Activated T-cell treated with anti-CD3 and anti-CD28 coated beads, Interleukin-2, amount 50 U/mL, for 72 hours (primary cell): ENCODE measurements at places on chromosomes 2 and 18. TPM values are rescaled to one million over a fixed set of nuclear protein-coding genes. Genes with fewer than 3 reads are reported as not detected.

- no peak for DNase-seq
These were observed 48.6 kb downstream of the RNU4ATAC start for GRCh38 chr2:121579309-121579708.

DNA sequence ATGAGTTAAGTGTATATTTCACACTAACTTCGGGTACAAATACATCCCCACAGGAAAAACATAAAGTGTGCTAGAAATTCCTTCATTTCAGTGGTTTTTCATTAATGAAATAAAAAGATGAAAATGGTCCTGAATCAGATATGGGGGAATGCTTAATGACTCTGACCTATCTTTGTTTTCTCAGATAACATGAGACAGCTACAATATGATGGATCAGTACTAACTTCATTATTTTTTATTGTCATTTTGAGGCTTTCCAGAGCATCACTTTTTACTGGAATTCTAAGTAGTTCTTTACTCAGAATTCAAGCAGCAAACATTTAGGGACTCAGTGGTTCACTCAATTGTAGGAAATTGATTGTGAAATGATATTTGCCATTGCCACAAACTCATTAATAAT is 2.8 kb downstream of the SYT4 start:
- DNase-seq = no peak

- DNase-seq = no peak
These were observed 2035.3 kb upstream of the CELF4 start for GRCh38 chr18:39600894-39601293.

DNA sequence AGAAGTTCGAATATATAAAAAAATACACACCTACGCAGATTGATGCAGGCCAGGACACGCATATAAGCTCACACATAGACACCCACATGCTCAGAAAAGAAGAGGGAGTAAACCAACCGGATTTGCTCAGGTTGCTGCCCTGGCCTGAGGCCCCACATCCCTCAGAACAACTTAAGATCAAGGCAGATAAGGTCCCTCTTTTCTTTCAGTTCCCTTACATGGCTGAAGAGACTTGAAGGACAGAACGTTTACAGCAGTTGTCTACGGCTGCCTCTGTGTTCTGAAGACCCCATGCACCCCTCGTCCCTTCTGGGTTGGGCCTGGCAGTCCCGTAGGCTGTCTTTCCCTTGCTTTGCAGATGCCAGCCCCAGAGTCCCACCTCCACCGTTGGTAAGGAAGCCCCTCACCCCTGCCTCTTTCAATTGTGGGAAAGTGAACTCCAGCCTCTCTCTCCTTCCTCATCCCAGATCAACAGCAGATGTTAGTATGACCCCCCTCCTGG is 4.3 kb upstream of the NAGK start:
- DNase-seq = no peak

GRCh38 chr2:22981785-22982184 is 403.2 kb upstream of the KLHL29 start:
- DNase-seq = no peak

MAP4K4 gene
- 85.1 TPM for total RNA-seq

EFEMP1 gene
- not detected for total RNA-seq

GRCh38 chr2:140454717-140455116 is 1674.5 kb upstream of the NXPH2 start:
- DNase-seq = no peak

DNA sequence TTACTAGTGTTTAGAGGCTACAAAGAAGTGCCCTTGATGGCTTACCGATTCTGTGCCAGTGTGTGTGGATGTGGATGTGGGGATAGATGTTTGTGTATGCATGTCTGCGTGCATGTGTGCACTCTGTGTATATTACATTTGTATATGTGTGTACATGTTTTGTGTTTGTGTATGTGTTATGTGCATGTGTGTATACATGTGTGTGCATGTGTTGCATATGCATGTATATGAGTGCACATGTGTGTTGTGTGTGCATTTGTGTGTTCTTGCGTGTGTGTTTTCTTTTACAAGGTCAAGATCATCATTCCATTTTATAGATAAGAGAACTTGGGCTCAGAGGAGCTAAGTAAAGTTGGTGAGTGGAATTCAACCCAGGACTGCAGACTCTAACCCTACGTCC is 217.1 kb upstream of the PID1 start:
- DNase-seq = no peak
